ENCODE measurements at places on chromosomes 6 and 20. TPM values are rescaled to one million over a fixed set of nuclear protein-coding genes. Genes with fewer than 3 reads are reported as not detected.

DNA sequence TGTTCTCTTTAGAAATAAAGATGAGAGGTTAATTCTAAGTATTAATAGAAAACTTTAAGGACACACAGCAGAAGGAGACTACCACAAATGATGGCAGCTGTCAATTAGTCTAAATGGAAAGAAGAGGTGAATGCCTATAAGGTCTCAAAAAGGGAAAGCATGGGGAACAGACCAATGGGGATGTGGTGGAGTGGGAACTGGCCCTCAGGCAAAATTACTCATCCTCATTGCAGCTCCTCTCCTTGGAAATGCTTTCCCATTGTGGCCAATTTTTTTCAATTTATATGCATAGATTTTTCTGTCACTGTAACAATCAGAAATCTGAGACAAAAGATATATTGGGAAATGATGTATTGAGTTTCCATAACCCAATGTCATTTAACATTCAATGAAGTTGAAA, 222.9 kb upstream of the DEFB112 start:
- DNase-seq = no peak

GRCh38 chr6:14711056-14711703, 534.7 kb upstream of the JARID2 start:
- DNase-seq = no peak

GRCh38 chr6:45398075-45398813, 20.5 kb upstream of the SUPT3H start:
- no peak for DNase-seq

GRCh38 chr20:63831646-63831992, 555 bp upstream of the ZBTB46 start:
- DNase-seq = no peak

- no peak for DNase-seq
These were observed 112.5 kb downstream of the SNX5 start for GRCh38 chr20:17856024-17856564.

GRCh38 chr6:116881236-116881635, 4.2 kb downstream of the RFX6 start:
- DNase-seq = no peak

DNA sequence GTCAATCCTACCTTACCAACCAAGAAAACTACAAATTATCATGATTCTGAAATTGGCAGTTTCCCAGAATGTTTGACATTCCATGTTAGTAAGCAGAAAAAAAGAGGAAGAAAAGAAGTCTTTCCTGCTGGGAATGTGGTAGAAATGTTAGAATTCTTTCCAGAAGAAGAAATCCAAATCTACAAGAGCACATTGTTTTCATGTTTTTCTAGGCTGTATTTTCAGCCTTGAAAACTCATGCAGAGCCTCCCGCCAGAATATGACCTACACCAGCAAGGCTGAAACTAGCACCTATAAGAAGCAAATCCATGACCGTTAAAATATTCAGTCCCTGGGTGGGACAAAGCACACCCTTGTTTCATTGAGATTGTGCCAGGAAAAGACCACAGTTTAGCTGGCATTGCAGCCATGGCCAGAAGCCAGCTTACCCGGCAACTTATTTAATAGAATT, 259.4 kb downstream of the GJA1 start:
- DNase-seq = no peak

- DNase-seq = no peak
These were observed 192.6 kb downstream of the HIVEP2 start for GRCh38 chr6:142752348-142752747.

DNA sequence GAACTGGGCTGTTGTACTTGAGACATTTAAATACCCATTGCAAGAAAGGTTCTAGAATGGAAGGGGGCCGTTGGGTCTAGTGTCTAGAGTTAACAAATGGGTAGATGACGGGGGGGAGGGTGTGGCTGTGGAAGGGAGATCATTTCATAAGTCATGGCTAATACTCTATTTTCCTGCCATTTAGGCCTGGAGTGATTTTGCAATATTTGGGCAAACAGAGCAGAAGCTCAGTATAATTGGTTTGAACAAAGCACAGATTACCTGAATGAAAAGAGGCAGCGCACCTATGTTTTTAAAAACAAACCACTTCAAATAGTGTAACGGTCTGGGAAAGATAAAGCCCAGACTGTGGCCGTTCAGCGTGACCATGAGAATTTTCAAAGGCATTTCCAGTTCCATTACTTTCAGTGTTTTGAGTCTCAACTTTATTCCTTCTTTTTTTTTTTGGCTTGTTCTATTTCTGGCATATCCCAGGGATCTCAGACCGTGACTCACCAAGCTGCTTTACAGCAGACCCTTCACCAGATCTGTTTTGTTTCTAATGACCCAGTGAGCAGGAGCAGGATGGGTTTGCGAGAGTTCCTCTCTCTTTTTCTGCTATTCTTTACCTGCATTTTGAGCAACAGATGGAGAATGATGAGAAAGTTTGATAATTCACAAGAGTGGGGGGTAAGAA, 73.7 kb downstream of the LYRM2 start:
- no peak for DNase-seq

DNA sequence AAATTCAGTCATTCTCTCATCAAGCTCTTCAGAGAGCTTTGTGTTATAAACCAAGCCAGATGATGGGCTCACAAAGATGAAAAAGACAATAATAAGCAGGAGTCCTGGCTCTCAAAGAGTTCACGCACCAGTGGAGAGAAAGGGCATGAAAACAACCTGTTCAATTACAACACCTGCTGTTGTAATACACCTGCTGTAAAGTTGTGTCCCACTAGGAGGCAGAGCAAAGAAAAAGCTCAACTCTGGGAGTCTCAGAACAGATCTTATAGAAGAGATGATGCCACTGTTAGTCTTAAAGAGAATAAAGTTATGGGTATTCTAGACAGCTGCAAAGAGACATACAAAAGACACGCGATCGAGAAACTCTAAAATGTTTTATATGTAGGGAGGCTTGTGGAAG, 100.6 kb downstream of the DCDC2 start:
- no peak for DNase-seq

- DNase-seq = peak; percentile 82
These were observed 11.2 kb downstream of the ZNF337 start for GRCh38 chr20:25685276-25686080.

GRCh38 chr6:22045261-22045912, 251.4 kb downstream of the PRL start:
- DNase-seq = no peak

DNA sequence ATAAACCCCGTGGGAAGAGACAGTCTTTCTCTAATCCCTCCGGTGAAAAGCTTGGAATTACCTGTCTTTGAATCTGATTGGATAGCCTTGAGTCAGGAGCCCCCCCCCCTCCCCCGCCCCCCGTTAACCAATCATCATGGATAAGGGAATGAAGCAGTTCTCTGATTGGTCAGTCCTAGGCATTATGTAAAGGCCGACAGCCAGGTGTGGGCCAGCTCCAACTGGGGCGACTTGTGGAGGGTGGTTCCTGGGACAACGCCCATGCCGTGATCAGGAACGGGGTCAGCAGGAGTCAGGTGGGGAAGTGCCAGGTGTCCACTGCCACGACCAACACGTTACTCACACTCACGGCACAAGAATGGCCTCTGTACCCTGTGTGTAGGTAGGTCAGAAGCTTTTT, 406.8 kb upstream of the SULF2 start:
- DNase-seq = no peak

GRCh38 chr20:2301164-2301622, 5.4 kb downstream of the TGM3 start:
- DNase-seq = no peak

DNA sequence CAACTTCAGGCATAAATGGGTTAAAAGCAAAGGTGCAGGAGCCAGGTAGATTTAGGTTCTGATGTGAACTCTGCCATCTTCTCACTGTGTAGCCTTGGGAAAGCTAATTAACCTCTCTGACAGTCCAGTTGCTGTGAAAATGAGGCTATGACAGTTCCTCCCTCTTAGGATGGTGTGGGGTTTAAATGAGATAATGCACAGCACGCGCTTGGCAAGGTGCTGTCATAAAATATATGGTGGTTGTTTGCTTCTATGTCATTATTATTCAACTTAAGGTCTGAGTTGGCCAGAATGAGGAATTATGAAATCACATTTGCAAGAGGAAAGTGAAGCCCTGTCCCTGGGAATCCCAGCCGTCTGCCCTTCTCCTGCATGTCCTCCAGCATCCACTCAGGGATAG, 15.5 kb upstream of the BCAS1 start:
- no peak for DNase-seq

- DNase-seq = peak; percentile 45
These were observed 2.2 kb downstream of the UBD start for GRCh38 chr6:29557320-29557719.

DNA sequence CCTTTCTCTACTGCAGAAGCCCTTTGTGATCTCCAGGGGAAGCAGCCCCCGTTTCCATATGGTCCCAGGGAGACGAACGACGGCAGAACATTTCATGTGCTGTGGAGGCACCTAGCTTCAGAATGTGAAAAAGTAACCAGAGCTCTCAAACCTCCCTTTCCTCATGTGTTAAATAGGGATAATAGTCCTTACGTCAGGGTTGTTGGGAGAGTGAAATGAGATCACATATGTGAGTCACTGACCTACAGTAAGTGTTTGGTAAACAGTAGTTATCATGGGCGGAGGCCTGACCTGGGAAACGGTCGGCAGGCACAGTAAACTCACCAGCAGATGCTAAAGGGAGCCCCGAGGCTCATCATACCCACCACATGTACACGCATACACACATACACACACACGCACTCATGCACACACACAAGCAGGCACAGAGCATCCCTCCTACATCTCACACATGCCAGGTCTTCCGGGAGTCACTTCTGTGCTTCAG, 89.7 kb downstream of the LY86 start:
- no peak for DNase-seq

- no peak for DNase-seq
These were observed 632.8 kb downstream of the HACE1 start for GRCh38 chr6:104226790-104227446.

GRCh38 chr6:72464791-72465691, 156.8 kb upstream of the KCNQ5 start:
- DNase-seq = no peak

DNA sequence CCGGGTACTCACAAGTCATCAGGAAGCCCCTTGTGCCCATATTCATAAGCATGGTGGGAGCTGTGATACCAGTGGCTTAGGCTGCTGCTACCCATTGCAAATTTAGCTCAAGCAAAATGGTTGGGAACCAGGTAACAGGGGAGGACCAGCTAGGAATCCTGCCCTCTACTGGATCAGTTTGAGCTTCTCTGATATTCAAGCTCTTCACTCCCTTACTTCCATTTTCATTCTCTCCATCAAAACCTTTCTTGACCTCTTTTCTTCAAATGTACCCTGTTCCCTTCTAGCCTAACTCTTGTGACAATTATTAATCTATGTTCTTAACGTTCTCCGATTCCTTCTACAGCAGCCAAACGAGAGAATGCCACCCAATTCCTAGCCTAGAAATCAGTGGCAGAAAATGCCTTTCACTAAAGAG, 9.7 kb downstream of the NOL7 start:
- DNase-seq = no peak

DNA sequence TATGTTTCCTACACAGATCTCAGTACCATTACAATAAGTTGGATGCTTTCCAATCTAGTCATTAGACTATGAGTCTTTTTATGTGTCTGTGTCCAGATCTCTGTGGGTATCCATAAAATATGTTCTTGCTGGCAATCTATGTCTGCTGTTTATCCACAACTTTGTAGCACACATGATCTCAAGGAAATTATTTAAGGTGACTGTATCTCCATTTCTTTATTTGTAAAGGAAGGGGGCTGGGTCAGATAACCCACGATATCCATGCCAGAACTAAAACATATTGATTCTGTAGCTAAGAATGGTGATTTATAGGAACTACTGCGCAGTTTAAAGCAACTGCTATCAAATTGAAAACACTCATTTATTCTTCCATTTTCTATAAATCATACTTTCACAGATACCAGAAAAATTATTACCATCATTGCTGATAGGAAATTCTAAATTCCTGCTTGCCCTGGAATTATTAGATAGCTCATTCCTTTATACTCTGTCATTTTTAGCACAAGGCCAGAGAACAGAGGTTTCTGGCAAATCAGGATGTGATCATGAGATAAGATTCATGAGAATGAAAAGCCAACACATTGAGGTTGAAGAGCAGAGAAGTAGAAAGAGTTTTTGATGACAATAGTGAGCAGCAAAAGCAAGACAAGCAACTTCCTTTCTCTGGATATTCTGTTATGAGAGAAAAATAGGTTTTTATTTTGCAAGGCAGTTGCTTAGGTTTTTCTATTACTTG, 851.4 kb upstream of the CITED2 start:
- no peak for DNase-seq

The PPP1R16B gene
- 5.2 TPM for total RNA-seq

The RCAN2 gene
- total RNA-seq = 79.1 TPM

The SOX18 gene
- 5.6 TPM for total RNA-seq

The OLIG3 gene
- 0.32 TPM for total RNA-seq

The TMEM74B gene
- 2.1 TPM for total RNA-seq

The TAP2 gene
- total RNA-seq = 11.2 TPM

The GRM1 gene
- 0.19 TPM for total RNA-seq

The PHACTR3 gene
- 0.86 TPM for total RNA-seq

The PRRT1 gene
- total RNA-seq = 2.7 TPM

The PLEKHG1 gene
- total RNA-seq = 22.0 TPM

The RIPOR2 gene
- total RNA-seq = 5.8 TPM

The TRAPPC3L gene
- total RNA-seq = 0.42 TPM

The PMEPA1 gene
- total RNA-seq = 17.0 TPM

The WFDC2 gene
- total RNA-seq = 2.1 TPM
